ENCODE measurements at places on chromosomes 16 and 17.

- DNase-seq: no peak
These were observed 885.8 kb downstream of the KCNJ2 start for GRCh38 chr17:71055128-71055527.

DNA sequence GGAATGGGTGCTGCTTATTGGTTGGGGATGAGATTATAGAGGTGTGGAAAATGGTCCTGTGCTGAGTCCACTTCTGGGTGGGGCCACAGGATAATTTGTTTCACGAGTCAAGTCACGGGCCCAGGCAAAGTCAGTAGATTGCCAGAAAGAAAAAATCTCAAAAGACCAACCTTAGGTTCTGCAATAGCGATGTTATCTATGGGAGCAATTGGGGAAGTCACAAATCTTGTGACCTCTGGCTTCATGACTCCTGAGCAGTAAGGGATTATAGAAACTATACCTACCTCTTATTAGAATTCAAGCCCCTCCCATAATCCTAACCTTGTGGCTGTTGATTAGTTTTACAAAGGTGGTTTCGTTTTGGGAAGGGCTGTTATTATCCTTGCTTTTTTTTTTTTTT lies 31.4 kb downstream of the WWP2 start:
- DNase-seq: no peak

- no peak for DNase-seq
These were observed 35.1 kb downstream of the SLC6A2 start for GRCh38 chr16:55690841-55691240.

- no peak for DNase-seq
These were observed 48.7 kb upstream of the GSE1 start for GRCh38 chr16:85564277-85565051.

- DNase-seq: no peak
These were observed 186.4 kb downstream of the BCAS3 start for GRCh38 chr17:60863892-60864707.

DNA sequence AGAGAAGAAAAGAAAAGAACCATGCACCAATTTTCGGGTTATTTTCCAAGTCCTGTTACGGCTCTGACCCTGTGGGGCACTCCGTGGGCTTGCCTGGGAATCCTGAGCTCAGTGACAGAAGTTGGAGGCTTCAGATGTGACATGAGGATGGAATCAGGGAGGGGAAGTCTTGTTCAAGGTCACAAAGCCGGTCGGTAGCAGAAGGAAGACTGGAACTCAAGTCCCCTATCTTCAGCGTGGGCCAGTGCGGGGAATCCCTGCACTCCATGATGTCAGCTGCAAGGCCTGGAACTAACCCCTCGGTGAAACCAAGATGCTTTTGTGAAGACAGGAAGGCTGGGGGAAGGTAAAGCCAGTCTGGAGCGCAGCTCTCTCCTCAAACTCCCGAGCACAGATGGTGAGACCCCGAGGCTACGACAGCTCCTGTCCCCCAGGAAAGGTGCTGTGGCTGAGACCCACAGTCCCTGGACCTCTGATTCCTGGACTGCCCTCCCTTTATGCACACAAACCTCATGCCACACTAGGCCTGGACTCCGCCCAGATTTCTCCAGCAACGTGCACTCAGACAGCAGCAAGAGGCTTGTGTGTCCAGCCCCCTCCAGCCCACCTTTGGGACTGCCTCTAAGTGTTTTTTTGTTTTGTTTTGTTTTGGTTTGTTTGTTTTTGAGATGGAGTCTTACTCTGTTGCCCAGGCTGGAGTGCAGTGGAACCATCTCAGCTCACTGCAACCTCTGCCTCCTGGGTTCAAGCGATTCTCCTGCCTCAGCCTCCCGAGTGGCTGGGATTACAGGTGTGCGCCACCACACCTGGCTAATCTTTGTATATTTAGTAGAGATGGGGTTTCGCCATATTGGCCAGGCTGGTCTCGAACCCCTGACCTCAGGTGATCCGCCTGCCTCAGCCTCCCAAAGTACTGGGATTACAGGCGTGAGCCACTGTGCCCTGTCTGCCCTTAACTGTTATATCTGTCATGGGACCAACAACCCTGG lies 5.5 kb upstream of the IL27 start:
- DNase-seq: no peak

DNA sequence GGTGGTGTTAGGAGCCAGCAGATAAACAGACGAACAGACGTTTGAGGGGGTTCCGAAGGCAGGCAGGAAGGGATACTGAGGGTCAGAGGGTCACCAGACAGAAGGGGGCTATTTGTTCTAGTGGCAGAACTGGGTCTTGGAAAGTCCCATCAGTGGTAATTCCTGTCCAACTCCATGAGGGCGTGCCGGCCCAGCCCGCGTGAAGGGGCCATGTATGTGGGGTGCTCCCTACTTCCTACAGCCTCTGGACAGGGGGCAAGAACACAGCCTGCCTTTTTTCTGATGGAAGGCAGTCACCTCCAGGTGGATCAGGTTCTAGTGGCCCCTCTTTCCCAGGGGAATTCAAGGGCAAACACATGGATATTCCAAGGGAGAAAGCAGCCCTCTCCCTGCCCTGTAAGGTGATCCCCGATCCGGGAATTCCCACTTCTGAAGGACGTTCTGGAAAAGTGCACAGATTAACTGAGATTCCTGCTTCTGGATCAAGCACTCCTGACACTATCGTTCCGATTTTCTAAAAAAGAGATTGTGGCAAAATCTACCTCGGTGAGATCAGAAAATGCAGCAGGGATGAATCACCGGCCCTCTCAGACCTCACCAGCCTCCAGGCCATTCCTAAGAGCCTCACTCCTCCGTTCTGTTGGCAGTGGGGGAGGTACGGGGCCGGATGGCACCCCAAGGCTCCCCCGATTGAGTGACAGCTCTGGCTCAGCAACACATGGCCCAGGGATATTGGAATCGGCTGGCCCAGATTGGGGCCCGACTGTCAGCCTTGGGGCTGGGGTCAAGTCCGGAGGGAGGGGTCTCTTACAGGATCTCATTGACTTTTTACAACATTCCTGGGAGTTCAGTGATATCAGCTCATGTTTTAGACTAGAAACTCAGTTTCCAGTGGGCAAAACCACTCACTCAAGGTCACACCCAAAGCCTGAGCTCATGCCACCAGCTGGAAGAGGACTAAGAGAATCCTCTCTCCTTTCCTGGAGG lies 12.4 kb downstream of the STX1B start:
- peak; percentile 61 for DNase-seq

GRCh38 chr16:27840311-27841060 lies 223.0 kb downstream of the GSG1L start:
- DNase-seq: no peak

- DNase-seq: no peak
These were observed 411.7 kb downstream of the HS3ST3B1 start for GRCh38 chr17:14712611-14713021.

DNA sequence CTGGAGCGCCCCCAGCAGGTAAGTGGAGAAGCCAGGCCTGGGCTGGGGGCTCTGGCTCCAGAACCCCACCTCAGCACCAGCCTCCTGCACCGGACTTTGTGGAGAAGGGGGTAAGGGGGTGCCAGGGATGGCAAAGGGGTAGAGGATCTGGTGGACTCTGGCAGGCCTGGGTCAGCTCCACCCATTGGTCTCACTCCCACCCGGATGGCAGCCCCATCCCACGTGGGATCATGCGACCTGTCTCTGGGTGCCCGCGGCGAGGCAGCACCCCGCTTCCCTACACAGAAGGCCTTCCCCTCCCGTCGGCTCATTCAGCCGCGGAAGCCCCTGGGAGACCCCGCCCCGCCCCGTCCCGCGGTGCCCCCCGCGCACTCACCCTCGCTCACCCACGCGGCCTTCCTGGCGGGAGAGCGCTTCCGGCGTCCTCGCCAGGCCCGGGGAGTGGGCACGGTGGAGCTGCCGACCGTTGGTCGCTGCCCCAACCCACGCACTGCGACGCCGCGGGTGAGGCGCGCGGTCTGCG lies 498 bp upstream of the PLEKHG4 start:
- no peak for DNase-seq

DNA sequence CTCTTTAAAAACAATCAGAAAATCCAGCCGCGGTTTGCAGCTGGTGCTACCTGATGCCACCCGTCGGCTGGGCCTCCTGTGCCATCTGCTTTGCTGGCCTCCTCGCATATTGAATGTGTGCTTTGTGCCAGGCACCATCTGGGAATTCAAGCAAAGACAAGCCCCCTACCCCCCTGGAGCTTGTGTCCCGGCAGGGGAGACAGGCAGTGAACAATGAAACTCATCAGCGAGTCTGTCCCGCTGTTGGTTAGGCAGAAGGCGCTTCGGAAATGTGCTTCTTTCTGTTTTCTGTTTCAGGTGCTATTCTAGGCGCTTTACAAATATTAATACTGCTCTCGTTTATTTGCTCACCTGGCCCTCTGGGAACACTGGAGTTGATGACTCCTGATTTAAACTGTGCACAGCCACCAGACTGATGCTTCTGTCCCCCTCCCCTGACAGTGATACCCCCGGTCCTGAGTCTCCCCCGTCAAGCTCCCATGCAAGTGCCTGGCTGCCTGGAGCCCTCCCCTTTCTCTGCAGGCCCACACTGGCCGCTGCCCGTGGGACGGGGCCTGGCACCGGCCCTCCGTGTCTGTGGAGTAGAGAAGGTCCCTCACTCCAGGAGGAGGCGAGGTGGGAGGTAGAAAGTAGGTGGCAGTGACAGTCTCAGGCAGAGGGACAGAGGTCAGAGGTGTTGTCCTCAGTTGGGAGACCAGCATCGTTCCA lies 126.1 kb upstream of the PLCG2 start:
- DNase-seq: no peak

GRCh38 chr16:67449336-67449735 lies 18.4 kb downstream of the HSD11B2 start:
- DNase-seq: no peak

- DNase-seq: no peak
These were observed 163.2 kb downstream of the TOX3 start for GRCh38 chr16:52383640-52384292.

- DNase-seq: no peak
These were observed 16.1 kb upstream of the TNRC6A start for GRCh38 chr16:24713379-24713778.

GRCh38 chr17:65545705-65546523 lies 15.5 kb downstream of the AXIN2 start:
- DNase-seq: no peak

GRCh38 chr16:47612711-47613110 lies 151.6 kb downstream of the PHKB start:
- DNase-seq: no peak

DNA sequence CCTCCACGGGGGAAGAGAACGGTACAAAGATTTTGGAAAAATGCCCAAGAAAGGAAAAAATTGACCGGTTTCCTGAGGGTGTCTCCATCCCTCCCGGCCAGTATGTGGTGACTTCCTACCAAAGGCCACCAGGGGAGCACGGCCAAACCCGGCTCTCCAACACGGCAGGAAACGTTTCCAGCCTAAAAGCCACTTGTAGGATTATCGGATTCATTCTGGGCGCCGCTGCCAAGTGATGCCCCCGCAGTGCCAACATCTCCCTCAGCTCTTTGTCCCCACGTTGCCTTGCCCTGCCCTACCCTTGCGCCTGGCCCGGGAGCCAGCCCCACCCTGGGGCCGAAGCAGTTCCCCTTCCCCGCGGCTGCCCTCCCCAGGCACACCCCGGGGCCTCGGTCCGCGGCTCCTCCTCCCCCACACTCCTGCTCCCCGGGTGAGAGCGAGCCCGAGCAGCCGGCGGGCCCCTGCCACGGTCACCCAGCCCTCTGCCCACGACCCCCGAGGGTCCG lies 688 bp downstream of the CRK start:
- peak; percentile 73 for DNase-seq

DNA sequence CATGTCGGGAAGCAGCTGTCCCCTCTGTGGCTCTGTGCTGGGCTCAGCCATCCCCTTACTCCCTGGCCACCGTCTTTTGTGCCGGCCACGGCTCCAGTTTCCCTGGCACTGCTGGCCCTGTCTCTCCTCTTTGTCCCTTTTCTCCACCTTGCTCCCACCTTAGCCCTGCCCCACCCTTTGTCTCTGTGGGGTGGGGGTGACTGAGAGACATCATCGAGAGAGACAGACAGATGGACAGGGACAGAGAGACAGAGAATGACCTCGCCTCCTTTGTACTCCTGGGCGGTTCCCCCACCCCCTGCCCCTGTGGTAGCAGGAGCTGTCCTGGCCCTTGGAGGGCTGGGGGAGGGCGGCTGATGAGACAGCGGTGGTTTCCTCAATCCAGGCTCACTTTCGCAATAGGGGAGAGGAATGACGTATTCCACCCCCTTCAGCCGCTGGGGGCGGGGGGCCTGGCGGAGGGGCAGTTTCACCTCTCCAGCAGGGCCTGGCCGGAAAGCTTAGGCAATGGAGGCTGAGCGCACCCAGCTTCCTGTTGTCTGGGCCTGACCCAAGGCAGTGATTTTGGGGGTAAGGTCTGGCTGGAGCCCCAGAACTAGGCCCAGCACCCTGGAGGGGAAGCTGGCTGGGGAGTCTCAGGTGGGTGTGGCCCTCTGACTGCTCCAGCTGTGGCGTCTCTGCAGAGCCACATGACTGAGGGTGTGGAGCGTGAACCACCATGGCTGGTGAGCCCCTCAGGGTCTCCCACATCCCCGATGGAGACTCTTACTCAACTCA lies 7.3 kb downstream of the FMNL1 start:
- peak; percentile 77 for DNase-seq

- DNase-seq: peak; percentile 87
These were observed 5.7 kb downstream of the GRN start for GRCh38 chr17:44350733-44351226.

GRCh38 chr16:85140455-85141012 lies 28.3 kb upstream of the CIBAR2 start:
- no peak for DNase-seq

DNA sequence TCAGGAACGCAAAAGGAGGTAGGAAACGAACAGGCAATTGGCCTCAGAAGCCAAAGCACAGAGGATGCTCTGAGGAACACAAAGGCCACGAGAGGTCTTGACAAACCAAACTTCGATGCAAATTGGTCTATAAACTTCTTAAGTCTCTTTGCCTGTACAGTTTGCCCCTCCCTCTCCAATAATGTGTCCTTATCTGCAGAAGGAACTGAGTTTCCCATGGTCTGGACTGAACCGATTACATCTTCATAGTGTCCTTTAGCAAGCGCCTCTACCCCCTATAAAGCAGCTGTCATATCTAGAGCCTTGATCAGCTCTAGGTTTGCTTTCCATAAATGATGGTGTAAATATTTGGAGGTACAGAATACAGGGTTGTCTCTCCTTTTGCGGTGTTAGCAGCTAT lies 3.1 kb upstream of the CDRT4 start:
- peak; percentile 16 for DNase-seq

GRCh38 chr16:35319536-35320192 lies 1860.3 kb downstream of the TP53TG3F start:
- no peak for DNase-seq

Measured in ELF-1 (cell line).